ENCODE measurements at places on chromosomes 5 and 9.
A peak's percentile ranks its signal among the peaks of the same experiment; 100 is the strongest.

DNA sequence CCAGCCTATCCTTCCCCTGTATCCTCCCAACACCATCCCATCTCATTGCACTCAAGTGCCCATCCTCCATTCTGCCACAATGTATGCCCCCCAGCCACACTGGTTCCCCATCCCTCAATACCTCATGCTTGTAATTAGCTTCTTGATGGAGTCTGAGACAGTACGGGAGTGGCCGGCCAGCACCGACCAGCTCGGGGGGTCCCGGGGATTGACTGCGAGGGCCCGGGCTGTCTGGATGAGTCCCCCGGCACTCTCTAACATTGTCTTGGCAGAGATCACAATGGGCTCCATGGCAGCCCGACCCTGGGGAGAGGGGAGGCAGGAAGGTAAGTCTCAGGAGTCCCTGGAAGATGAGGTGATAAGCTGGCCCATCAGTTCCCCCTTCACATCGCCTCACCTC lies 17.2 kb upstream of the TPM2 start:
- DNase-seq, result no peak

- no peak for DNase-seq
These were observed 339.7 kb downstream of the NTRK2 start for GRCh38 chr9:85009251-85009650.

- no peak for DNase-seq
These were observed 212.4 kb downstream of the SAXO1 start for GRCh38 chr9:18820566-18821095.

DNA sequence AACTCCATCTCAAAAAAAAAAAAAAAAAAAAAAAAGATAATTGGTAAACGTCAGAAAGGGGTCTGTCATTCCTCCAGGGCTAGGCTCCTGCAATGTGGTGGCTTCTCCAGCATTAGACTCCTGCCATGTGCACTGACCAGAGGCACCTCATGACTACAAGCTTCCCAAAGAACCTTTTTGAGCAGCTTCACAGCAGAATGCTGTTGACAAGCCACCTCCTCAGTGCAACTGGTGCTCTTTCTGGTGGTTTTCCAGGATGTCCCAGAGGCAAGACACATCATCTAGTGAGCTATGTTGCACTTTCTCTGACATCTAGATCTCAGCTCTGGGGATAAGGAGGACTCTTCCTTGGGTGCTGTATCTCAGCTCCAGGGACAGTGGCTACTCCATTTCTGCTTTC lies 11.6 kb downstream of the RPL37 start:
- no peak for DNase-seq

DNA sequence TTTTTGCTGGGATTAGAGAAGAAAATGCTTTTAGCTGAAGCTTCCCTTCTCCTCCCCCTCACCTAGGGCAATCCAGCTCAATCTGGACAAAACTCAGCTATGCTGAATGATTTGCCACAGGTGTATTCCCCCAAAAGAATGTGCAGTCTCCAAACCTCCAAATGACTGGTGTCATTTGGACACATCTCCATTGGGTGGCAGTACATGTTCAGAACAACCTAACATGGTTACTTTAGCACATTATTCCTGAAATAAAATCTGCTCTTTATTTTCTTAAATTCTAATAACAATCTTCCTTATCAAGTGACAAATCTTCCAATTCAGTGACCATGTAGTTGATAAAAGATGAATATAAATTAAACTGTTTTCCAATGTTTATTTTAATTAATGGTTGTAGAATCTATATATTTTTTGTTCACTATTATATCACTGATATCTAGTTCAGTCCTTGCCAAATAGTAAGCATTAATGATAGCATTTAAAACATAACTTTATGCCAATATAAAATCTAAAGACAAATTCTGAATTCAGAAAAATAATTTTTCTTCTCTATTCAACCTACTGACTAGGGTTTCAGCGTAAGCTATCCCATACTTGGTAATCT lies 61.3 kb upstream of the MOCS2 start:
- no peak for DNase-seq

GRCh38 chr9:33197279-33198152 lies 30.4 kb upstream of the B4GALT1 start:
- no peak for DNase-seq

DNA sequence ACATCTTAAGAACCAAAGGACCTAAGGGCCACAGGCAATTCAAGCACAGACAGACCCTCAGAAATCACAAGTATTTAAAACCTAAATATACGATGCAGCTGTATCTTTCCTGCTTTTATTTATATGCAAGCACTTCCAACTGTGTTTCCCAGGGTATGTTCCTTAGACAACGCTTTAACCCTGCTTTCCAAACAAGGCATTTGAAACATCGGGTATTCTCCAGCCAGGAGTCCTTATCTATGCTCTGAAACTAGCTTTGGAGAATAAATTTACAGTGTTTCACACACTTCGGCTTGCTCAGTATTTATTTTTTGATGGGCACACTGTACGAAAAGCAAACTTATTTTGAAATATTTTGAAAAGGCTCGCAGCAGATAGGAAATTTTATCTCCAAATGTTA lies 13.5 kb downstream of the NR6A1 start:
- DNase-seq, result no peak

GRCh38 chr5:80072103-80073073 lies 37.2 kb downstream of the THBS4 start:
- DNase-seq, result no peak

GRCh38 chr5:1718669-1719068 lies 81.0 kb downstream of the MRPL36 start:
- DNase-seq, result no peak

DNA sequence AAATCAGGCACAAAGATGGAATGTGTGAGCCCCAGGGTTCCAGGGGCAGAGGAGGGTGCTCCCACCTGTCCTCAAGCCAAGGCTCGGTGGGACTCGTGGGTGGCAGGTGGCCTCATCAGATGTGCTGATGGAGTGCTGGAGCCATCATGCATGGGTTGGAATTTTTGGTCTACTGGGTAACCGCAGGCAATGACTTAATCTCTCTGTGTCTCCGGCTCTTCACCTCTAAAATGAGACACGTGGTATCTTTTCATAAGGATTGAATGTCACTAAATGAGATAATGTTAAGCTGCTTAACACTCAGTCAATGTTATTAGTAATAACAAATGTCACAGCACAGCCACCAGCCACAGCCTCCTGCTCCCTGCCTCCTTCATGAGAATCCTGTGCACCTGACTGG lies 245.5 kb downstream of the HSPA4 start:
- DNase-seq, result no peak

GRCh38 chr9:92440751-92441046 lies 16.4 kb upstream of the OMD start:
- no peak for DNase-seq

GRCh38 chr9:21904776-21905175 lies 89.4 kb downstream of the CDKN2A start:
- no peak for DNase-seq

DNA sequence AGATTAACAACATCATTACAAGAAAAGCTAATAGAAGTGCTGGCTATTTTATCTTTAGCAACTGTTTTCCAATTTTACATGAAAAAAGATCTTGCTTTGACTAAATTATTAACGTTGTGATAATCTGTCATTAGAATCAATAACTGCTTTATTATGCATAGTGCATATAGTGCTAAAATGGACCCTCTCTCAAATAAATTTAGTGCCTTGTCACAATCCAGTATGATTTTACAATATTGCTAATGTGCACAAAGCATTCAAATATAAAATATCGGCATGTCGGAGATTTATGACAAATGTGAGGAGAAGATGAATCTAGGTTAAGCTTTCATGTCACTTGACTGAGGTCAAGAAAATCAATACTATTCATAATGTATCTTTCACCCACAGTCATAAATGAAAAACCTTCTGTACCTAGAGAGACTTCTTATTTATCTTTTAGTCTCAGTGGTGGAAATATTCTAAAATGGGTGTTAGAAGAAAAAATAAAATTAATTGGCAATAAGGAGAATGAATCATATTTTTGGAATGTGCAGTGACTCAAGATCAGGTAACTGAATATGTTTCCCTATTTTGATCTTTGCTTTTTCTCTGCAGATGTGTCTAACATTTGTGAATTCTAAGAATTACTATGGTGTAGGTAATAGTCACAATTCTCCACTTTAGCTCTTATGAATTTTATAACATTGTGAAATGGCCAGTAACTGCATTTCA lies 672.9 kb upstream of the GRAMD2B start:
- DNase-seq, result no peak

DNA sequence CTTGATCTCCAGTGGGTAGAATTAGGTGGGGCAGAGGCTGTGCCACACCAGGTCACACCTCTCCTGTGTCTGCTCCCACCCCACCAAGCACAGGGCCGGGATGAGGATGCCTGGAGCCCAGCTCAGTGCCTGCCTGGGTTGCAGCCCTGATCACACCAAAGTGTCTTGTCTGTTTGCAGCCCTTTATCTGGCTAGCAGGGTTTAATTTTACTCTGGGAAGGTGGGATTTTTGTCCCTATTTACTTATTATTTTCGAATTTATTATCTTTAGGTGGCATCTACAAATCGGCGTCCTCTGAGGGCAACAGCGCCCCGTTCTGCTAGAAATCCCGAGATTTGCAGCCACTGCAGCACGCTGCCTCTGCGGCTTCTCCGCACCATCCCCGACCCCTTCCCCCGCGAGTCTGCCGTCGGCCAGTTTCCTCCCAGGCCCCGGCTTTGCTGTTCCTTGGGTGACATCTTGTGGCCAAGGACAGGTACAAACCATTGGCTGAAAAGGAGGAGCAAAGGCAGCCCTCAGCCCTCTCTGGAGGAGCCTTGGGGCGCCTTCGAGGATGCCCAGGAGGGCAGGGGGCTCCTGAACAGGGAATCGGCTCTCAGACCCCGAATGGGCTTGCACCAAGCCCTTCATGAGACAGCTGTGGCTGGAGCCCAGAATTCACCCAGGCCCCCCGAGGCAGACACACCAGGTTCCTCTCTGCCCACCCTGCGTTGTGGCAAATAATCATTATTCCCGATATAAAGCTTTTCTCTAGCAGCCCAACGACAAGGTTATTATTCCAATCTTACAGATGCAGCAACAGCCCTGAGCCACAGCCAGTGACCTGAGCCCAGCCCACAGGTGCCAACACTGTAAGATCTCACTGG lies 113.0 kb downstream of the GAPVD1 start:
- peak; percentile 65 for DNase-seq

DNA sequence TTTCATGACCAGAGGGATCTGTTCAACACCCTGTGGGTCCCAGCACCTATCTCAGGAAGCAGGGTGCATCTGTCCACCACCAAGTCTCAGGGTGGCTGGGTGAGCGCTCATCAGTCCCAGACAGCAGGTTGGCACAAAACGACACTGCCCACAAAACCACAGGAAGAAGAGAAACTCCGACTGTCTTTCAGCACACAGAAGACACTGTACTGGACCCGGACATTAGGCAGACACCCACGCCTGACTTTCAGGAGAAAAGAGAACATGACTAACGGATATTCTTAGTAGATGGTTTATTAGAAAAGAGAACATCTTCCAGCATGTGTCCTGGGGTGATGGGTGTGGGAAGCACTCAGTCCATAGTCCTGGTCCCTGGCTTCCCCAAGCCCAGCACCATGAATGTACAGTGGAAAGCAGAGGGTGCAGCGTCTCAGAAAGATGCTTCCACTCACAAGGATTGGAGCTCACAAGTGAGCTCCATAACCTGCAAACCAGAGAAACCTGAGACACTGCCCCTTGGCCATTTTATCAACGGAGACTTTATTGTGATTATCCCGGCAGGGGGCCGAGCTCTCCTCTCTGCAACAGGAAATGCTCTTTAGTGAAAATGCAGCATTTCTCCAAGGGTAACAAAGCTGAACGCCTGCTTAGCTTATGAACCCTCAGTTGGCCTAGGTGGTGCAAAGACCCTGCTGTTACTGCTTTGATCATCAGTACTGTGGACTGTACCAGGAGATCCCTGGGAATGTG lies 35.8 kb upstream of the LCP2 start:
- peak; percentile 70 for DNase-seq

DNA sequence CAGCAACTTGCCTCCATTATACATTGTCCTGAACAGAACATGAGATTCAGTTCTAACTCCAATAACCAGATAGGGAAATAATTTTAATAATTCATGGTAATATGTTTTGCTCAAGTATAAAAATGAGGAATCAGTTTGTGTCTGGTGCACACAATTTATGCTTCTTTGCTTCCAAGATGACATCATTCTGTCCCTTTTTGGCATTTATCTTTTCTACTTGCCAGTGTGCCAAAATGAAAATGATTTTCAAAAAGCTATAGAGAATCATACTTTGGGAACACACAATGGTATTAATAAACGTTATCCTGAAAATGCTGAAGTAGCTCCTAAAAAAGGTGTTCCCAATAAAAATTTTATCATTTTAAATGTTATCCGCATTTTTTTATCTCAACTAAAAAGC lies 519.0 kb downstream of the CAAP1 start:
- DNase-seq, result no peak

- DNase-seq, result no peak
These were observed 60.5 kb downstream of the MAP1B start for GRCh38 chr5:72167804-72168203.

DNA sequence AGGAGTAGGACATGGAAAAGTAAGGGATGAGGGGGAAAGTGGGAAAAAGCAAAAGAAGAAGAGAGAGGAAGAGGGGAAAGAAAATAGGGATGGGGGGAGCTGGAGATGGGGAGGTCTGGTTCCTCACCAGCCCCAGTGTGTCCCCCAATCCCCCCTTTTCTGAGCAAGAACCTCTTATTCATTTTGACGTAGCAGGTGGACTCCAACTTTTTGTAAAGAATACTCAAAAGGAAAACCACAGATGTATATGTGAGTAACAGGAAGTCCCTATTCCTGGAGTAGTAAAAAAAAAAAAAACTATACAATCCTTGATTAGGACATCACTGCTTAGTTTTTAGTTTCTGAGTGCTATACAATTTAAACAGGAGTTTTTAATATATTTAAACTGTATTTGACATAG lies 3.9 kb upstream of the CFAP95 start:
- DNase-seq, result no peak

DNA sequence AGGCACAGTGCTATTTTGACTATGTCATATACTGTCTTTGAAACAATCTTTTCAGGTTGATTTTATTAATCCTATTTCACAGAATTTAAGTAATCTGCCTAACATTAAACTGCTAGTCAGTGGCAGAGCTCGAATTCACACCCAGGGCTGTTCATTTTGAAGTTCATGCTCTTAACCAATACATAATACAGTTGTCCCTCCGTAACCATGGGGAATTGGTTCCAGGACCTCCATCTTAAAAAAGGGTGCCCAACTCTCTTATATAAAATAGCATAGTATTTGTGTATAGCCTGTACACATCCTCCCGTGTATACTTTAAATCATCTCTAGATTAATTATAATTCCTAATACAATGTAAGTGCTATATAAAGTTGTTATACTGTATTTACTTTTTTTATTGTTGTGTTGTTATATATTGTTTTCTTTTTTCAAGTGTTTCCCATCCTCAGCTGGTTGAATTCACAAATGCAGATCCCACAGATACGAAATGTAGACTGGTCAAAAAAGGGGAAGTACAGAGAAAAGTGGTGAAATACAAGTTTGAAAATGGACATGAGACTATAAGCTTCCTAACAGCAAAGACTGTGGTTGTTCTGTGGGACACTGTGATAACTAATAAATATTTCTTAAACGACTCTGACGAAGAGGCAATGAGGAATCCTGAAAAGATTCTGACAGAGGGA lies 18.3 kb downstream of the RFX3 start:
- no peak for DNase-seq

Measured in activated naive CD8-positive, alpha-beta T cell treated with anti-CD3 and anti-CD28 coated beads, Interleukin-2, amount 50 U/mL, for 24 hours (primary cell).